Kidney capillary endothelial cell (primary cell): ENCODE measurements at places on chromosomes 4 and X.

DNA sequence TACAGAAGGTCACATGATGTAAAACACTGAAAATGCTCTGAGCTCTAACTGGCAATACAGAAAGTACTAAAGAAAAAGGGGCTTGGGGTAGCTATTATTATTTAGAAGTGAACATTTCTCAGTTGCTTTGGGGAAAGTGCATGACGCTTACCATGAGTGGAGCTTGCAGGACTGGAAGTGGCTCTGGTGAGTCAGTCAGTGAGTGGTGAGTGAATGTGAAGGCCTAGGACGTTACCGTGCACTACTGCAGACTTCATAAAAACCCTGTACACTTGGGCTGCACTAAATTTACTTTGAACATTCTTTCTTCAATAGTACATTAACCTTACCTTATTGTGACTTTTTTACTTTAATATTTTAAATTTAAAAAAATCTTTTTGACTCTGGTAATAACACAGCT, 89.3 kb upstream of the ENPP6 start:
- DNase-seq: no peak

DNA sequence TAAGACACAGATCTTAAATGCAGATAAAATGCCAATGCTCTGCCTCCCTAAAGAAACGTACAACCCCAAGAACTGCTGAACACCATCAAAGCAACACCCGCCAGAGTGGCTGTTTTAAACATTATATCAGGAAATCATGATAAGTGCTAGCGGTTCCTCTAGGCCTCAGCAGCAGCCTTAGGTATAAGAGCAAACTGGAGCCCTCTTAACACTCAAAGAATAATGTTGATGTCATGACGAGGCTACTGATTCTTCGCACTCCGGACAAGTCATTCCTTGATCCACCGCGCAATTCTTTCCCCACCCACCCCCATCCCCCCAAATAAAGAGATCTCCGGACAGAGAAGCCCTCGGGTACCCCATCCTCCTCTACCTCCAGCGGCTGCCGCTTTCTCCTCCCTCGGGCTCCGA, 507 bp downstream of the LIN54 start:
- DNase-seq: peak; percentile 21

- no peak for DNase-seq
Observed at GRCh38 chrX:153853180-153853901, 23.0 kb upstream of the PDZD4 start.

DNA sequence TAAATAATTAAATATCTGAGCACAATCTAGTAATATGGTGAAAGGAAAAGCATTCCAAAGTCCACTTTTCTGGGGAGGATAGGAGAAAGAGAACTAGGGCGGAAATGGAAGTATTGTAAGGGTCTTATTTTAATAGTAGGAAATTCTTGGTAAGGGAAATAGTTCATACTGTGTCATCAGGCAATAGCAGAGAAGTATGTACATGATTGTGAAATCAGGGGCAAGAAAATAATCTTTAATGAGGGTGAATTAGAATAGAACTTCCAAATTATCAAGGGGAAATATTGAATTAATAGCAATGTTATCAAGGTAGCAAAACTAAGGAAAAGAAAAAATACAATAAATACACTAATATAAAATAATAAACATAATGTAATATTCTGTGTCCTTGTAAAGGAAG, 14.8 kb downstream of the GIMD1 start:
- no peak for DNase-seq

GRCh38 chrX:109878236-109878635, 124.7 kb upstream of the TMEM164 start:
- DNase-seq: no peak
